Osteocyte (in vitro differentiated cells): ENCODE measurements at places on chromosomes 3 and 15. TPM values are rescaled to one million over a fixed set of nuclear protein-coding genes. Genes with fewer than 3 reads are reported as not detected.
A peak's percentile ranks its signal among the peaks of the same experiment; 100 is the strongest.

GRCh38 chr3:194218646-194219453 is 82.9 kb downstream of the HES1 start:
- no peak for DNase-seq

DNA sequence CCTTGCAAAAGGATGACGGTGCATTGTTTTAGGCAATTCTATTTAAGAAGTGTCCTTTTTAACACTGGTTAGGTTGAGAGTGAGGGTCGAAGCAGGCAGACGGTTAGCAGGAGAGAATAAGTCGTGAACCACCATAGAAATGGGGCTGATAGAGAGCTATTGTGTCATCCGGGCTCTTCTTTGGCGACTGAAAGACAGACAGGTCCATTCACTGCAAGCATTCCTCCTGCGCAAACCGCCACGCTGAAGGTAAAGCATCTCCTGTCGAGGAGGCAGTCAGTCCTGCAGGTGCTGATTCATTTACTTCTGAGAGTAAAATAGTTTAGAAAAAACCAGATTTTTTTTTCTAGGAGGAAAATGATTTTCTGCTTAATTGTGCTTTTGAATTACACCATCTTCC is 1002.8 kb upstream of the NR2F2 start:
- no peak for DNase-seq

GRCh38 chr15:28904541-28905315 is 19.0 kb downstream of the APBA2 start:
- DNase-seq, result no peak

Gene BCHE
- 1.3 and 1.4 TPM in 2 replicates for total RNA-seq

- no peak for DNase-seq
These were observed 1.7 kb downstream of the RAB11A start for GRCh38 chr15:65870889-65871533.

DNA sequence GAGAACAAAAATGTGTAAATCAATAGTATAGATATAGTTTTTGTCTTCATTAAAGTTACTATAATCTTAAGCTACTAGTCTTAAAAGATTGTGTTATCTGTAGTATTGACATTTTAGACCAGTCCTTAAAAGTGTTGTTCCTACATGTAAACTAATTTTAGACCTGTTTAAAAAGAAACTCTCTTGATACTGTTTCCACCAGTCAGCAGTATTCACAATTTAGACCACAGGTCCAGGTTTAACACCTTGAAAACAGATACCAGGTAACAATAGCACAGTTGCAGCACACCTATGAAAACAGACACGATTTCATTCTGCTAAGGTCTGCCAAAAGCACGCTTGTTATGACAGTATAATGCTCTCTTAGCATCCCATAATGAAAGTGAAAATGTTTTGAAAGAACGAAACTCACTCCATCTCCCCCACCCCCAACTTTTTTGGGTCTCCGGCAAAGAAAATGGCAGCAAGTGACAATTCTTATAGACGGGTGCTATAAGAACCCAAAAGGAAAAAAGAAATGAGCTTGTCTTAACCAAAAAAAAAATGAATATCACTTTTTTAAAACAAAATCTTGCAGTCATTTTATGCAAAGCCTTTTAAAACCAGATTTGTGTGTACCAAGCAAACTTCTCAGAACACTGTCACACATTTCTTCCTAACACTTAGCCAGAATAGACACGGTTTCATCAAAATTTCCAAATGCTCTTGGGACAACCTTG is 1.6 kb downstream of the EIF4E3 start:
- no peak for DNase-seq

DNA sequence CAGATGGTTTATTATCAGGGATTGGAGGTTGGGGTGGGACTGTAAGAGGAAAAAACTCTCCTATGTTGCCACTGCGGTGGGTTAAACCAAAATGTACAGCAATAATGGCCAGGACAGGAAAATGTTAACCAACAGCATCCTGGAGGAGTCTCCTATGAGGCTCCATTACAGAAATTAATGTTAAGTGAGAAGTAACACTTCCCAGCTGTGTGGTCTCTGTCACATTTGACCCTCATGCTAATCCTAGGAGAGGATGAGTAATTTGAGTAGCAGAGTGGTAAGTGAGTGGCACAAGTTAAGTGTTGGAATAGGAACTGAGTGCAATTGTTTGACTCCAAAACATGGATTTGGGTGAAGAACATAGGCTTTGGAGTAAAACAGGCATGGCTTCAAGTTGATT is 39.0 kb downstream of the ARHGEF3 start:
- no peak for DNase-seq

DNA sequence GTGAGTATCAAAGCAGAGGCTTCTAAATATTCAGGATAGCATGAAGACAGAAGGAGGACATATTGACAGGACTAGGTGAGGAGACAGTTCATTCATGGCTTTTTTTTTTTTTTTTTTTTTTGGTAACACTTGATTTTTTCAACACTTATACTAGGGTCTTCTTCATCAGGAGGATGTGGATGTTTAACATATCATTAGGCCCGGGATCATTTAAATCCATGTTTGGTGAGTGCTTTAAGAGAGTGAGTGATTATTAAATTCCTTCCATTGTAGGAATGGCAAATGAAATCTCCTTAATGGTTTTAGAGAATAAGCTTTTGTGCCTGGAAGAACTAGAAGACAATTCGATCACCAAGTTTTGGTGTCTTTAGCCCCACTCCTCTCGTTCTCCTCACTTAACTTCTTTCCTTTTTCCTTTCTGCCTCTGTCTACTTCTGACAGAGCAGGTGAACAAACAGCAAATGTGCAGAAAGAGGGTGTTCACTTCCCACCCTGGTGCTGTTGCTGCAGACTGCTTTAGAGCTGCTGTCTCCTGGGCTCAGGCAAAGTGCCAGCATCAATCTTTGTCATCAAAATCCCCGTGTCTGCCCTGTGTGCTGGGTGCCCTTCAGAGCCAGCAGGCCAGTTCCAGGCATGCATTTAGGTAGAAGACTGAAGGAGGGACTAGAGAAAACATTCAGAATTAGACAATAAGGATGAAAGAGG is 35.6 kb upstream of the RAB11A start:
- DNase-seq, result no peak

GRCh38 chr3:60001369-60001768 is 951.5 kb upstream of the CFAP20DC start:
- no peak for DNase-seq

DNA sequence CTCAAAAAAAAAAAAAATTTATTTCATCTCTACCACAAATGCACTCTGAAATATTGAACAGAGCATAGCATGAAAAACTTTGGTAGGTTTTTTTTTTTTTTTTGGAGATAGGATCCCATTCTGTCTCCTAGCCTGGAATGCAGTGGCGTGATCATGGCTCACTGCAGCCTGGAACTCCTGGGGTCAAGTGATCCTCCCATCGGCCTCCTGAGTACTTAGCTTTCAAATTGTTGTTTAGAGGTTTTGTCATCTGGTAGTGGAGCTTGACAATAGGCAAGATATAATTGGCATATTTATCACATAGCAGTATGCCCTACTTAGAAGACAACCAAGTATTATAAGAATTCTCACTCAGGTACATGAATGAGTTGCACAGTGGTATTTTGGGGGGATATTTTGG is 234.2 kb upstream of the ST8SIA2 start:
- DNase-seq, result peak; percentile 25

GRCh38 chr3:79602385-79602784 is 165.4 kb downstream of the ROBO1 start:
- no peak for DNase-seq

DNA sequence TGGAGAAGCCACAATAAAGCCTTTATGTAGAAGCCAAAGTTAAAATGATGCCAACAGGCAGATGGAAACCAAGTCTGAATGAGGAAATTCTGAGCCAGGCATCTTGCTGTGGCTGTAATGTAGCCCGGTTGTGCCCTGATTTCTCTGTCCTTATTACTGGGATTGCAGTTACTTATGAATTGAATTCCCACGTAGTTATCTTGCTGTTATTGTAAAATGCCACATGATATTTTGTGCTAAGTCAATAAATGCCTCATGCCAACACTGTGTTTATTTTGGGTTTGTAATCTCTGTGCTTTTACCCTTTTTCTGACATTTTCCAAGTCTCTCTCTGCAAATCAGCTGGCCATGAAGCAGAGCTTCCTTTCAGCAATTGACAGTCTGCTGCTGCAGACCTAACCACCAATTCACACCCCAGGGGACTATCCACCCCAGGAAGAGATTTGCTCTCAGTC is 486.1 kb upstream of the GOLIM4 start:
- DNase-seq, result no peak

DNA sequence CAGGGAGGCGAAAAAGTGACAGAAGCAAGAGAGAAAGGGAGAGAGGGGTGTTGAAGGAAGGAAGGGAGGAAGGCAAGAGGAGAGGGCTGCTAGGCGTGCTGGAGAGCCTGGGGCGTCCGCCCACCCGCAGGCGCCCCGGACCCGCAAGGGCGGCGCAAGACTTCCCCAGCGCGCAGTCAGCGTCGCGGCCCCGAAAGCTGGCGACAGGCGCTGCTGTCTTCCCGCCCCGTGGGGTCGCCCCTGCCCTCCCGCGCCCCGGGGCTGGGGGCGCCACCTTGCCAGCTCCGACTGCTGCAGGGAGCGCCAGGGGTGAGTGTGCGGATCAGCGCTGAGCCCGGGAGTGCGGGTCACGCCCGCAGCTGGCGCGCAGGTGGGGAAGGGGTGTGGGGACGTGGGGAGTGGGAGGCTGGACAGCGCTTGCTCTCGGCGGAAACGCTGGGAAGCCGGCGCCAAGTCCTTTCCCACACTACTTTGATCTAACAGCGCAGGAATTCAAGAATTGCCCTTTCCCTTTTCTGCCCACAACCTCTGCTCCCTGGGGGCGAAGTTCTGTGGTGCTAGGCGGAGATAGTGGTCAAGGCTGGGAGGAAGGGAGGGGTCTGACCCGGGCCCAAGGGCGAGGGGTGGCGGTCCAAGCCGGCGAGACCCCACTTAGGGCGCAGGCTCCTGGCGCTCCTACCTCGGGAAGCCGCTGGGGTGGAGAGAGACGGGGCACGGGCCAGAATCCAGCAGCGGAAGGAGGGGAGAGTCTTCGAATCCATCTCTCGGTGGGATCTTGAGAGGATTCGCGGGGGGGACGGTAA is 266.1 kb downstream of the CGGBP1 start:
- DNase-seq, result no peak

DNA sequence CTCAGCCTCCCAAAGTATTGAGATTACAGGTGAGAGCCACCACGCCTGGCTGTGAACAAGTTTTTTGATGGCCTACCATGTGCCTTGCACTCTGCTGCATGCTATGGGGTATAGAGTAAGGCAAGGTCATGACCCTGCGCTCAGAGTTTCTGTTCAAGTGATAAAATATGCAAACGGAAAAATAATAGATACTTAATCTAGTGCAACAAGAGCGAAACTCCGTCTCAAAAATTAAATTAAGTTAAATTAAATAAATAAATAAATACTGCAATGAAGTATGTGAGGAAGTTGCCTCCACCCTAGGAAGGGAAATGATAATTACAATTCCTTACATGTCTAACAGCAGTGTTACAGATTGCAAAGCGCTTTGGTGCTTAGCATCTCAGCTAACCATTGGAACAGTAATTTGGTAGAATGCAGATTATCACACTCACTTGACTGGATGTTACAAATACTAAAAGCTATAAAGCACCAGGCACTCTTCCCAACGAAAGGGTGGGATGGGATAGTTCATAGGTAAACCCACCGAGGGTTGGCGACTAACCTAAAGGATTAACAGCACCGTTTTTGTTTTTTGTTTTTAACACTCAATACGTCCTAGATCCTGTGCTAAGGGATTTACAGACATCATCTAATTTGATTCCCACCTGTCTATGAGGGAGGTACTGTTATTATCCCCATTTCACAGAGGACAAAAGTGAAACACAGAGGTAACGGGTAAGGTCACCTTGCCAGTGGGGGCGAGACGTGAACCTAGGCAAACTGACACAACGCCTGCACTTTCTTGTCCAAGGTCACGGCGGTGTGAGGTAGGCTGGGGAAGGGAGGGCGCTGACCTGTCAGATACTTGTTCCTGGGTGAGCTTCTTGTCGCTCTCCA is 793 bp upstream of the FANCD2 start:
- peak; percentile 5 for DNase-seq

DNA sequence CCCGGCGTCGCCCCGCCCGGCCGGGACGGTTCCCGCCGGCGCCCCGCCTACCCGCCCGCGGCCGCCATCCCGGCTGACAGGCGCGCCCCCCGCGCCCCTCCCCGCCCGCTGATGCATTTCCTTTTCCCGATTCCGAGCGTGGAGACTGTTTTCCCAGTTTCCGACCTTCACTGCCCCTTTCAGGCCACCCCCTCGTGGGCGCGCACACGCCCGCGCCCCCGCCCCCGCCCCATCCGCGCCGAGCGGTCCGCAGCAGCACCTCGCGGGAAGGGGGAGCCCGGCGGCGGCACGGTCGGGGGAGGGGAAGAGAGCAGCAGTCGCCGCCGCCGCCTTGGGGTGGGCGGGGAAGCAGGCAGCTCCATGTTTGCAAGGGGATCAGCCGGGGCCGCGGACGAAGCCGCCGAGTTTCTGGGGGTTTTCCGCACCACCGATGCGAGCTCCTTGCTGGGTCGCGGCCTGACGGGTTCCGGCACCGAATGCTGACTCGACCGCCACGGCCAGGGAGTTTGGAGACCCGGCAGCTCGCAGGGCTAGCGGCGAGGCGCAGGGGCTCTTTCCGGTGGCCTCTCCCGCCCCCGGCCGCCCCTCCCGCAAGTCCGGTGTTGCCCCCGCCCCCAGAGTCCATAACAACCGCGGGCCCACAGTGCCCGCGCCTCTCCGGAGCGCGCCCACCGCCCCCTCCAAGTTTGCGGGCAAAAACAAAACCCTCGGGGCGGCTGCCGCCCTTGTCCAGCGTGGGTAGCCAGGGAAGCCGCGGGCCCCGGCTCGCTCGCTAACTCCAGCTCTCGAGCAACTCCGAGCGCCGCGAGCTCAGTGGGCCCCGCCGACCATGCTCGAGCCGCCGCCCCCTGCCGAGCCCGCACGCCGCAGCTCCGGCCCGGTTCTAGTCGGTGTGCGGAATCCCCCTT is 3.2 kb upstream of the SIN3A start:
- DNase-seq, result peak; percentile 89

Gene MLH1
- 31.2 and 35.6 TPM in 2 replicates for total RNA-seq

- DNase-seq, result peak; percentile 76
These were observed 16.0 kb upstream of the MRPS22 start for GRCh38 chr3:139327861-139328260.

DNA sequence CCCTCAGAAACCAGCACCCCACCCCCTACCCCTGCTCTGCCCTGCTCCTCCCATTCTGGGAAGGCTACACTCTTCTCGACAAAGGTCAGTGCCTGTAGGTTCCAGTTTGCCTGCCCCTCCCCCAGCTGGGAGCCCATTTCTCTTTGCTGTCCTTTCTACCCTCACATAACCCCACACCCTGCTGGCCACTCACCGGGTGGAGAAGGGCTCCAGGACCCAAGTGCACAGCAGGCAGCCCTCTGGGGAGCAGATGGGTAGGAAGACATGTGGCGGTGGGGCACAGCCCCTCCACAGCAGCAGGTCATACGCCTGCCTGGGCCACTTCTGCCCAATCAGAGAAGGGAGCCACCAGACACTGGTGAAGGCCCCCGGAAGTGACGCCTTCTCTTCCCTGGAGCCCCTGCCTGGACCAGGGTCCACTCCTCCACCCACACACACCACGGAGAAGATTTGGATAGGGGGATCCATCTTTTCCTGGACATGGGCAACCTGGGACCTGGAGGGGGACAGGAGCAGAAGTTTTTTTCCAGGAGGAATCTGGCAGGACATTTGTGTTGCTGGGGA is at the start of gene THPO:
Gene THPO, minus strand, starts transcription at position 326 of the 564 bp plus-strand sequence. CDS start 1,948 bp downstream, outside the sequence.
- no peak for DNase-seq
